Hematopoietic multipotent progenitor cell (in vitro differentiated cells): ENCODE measurements at places on chromosomes 3 and 15. TPM values are rescaled to one million over a fixed set of nuclear protein-coding genes. Genes with fewer than 3 reads are reported as not detected.

Gene EPB42
- 0.54 TPM for total RNA-seq

Gene CLSTN2
- under 0.01 TPM for total RNA-seq

Gene RARRES1
- 0.81 TPM for total RNA-seq

Gene SLC12A1
- not detected for total RNA-seq

Gene UNC13C
- under 0.01 TPM for total RNA-seq

Gene CLDN1
- total RNA-seq, result not detected

Gene CACNA2D3
- under 0.01 TPM for total RNA-seq

Gene CPEB1
- total RNA-seq, result 0.27 TPM

Gene TGFBR2
- total RNA-seq, result 37.2 TPM

Gene TERC
- total RNA-seq, result 149 TPM

Gene CNBP
- 200 TPM for total RNA-seq

Gene CYP1A2
- not detected for total RNA-seq

Gene GOLGA8T
- not detected for total RNA-seq

Gene KLHL40
- total RNA-seq, result under 0.01 TPM

Gene NAALADL2
- 4.6 TPM for total RNA-seq

Gene CADM2
- 5.1 TPM for total RNA-seq

Gene WDR93
- 0.27 TPM for total RNA-seq

Gene MASP1
- under 0.01 TPM for total RNA-seq

Gene GATA2
- 211 TPM for total RNA-seq

Gene SIN3A
- total RNA-seq, result 71.4 TPM

Gene KCNMB2
- not detected for total RNA-seq

Gene PATL2
- total RNA-seq, result 5.7 TPM

Gene TP63
- 0.27 TPM for total RNA-seq

Gene MTMR10
- total RNA-seq, result 13.2 TPM

Gene NR2F2
- total RNA-seq, result not detected

Gene CHRM5
- total RNA-seq, result under 0.01 TPM

Gene GP9
- total RNA-seq, result 4.0 TPM

Gene PEAK1
- 13.7 TPM for total RNA-seq
